AML-193 (cell line): ENCODE measurements at places on chromosomes 5 and 9.

DNA sequence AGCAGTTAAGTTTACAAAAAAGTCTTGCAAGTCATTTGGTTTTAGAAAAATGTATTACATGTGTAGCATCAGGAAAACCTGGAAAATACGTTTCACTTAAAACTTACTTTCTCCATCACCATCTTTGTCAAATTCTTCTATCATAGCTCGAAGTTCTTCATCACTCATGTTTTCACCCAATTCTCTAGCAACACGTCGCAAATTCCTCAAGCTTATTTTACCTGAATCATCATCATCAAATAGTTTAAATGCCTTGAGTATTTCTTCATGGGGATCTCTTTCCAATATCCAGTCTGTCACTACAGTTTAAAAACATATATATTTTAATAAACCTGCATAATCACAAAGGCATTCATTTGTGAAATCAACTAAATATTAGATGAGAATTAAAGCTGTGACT, 10.3 kb downstream of the CETN3 start:
- no peak for DNase-seq

DNA sequence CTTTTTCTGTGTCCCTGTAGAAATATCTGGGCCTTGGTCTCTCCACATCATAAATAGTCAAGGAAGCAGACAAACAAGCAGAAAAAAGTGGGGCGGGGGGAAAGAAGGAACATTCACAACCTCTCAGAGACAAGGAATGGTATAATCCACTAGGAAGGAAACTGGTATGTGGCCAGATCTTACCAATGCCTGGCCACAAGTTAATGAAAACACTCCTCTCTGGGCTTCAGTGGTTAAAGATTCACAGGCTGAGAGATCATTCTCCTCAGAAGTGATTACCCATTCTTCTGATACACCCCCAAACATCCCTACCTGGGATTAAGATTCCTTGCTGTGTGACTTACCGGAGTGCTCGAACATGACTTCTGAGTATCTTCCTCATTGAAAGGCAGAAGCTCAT, 290.6 kb downstream of the MARCHF11 start:
- DNase-seq: no peak

- no peak for DNase-seq
Measured at GRCh38 chr5:159097784-159098602, 1.7 kb downstream of the EBF1 start.

DNA sequence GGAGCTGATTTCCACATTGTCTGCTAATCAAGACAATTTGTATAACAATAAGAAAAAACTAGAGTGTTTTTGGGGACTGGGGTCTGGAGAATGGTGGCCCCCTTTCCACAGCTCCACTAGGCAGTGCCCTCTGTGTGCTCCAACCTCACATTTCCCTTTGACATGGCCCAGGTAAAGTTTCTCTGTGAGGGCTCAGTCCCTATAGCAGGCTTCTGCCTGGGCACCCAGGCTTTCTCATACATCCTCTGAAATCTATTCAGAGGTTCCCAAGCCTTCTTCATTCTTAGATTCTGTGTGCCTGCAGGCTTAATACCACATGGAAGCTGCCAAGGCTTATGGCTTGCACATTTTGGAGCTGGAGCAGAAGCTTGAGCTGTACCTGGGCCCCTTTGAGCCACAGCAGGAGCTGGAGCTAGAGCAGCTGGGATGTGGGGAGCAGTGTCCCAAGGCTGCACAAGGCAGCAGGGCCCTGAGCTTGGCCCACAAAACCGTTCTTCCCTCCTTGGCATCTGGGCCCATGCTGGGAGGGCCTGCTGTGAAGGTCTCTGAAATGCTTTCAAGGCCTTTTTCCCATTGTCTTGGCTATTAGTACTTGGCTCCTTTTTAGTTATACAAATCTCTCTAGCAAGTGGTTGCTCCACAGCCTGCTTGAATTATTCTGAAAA, 49.1 kb upstream of the VPS13A start:
- no peak for DNase-seq

DNA sequence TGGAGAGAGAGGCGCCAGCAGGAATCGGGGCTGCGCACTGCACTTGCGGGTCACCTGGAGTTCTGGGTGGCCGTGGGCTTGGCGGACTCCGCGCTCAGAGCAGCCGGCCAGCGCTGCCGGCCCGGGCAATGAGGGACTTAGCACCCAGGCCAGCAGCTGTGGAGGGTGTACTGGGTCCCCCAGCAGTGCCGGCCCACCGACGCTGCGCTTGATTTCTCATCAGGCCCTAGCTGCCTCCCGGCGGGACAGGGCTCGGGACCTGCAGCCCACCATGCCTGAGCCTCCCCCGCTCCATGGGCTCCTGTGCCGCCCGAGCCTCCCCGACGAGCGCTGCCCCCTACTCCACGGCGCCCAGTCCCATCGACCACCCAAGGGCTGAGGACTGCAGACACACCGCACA, 325.6 kb downstream of the ACTL7B start:
- DNase-seq: no peak

GRCh38 chr5:142499591-142500226, 174.9 kb upstream of the SPRY4 start:
- DNase-seq: no peak
